ENCODE measurements at places on chromosomes 5 and 9. TPM values are rescaled to one million over a fixed set of nuclear protein-coding genes. Genes with fewer than 3 reads are reported as not detected.

- DNase-seq: no peak
Measured at GRCh38 chr9:133987446-133987788, 4.7 kb downstream of the VAV2 start.

- DNase-seq: no peak
Measured at GRCh38 chr9:101705135-101705661, 33.2 kb downstream of the GRIN3A start.

Gene HRCT1
- 0.82 TPM for total RNA-seq

Gene FAM163B
- 12.6 TPM for total RNA-seq

GRCh38 chr5:161535762-161536161 lies 10.8 kb downstream of the GABRB2 start:
- no peak for DNase-seq

- DNase-seq: peak; percentile 78
Measured at GRCh38 chr5:38809388-38810359, 36.1 kb upstream of the OSMR start.

DNA sequence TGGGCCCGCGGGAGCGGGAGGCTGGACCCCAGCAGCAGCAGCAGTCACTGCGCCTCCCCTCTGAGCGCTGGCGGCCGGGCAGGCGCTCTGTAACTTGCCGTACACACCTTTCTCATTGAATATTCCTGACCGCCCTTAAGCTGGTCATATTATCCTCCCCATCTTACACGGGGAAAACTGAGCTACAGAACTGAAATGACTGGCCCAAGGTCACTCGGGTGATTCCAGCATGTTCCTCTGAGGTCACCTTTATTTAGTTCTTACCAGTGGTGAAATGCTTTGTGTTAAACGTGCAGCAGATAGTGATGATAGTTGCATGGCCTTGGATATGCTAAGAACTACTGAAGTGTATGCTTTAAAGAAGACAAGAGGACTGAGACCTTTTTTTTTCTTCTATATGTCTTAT lies 607 bp downstream of the UQCRQ start:
- DNase-seq: no peak

- no peak for DNase-seq
Measured at GRCh38 chr9:89759572-89759971, 154.8 kb downstream of the GADD45G start.
